ENCODE measurements at places on chromosomes 1 and 21.

GRCh38 chr1:22428672-22429071 lies 23.0 kb upstream of the ZBTB40 start:
- DNase-seq: no peak

DNA sequence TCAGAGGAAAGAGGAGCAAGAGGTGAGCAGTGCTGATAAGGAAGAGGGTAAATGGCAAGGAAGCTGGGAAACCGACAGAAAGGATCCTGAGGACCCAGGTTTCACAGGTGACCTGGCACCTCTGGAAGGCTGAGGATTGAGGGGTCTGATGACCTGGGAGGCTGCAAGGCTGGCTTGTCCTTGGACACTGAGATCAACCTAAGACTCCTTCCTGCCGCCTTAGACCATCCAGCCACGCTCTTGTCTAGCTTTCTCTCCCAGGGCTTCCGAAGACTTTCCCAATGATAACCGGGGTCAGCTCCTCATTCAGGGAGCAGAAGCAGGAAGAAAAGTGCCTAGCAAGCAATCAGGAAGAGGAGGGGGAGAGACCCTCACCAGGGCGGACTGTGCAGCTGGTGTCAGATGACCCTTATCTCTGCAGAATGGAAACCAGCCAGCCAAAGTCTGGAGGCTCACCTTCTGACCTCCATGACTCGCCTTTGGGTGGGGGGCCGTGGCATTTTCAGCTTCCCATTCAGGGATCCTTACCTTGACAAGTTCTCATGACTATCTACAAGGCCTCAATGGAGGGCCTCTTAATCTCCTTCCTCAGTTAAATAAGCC lies 77.7 kb downstream of the CAPZB start:
- DNase-seq: no peak

- DNase-seq: no peak
Observed at GRCh38 chr1:24867084-24867870, 62.8 kb downstream of the RUNX3 start.

DNA sequence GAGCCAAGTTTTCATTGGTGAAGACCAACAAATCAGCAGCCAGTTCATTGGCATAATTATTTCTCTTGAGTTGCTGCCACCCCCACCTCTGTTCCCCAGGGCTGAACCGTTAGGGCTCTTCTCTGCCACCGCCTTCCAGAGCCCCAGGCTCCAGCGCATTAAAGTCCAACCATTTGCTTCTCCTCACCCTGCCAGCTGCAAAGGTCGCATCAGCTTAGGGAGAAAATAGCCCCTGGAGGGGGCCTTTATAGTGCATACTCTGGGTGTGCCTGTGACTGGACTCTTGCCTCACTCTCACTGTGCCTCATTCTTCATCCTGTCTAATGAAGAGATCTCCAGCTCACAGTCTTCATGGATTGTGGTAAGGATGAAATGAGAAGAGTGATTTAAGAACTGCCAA lies 50.4 kb downstream of the KDM1A start:
- DNase-seq: no peak

DNA sequence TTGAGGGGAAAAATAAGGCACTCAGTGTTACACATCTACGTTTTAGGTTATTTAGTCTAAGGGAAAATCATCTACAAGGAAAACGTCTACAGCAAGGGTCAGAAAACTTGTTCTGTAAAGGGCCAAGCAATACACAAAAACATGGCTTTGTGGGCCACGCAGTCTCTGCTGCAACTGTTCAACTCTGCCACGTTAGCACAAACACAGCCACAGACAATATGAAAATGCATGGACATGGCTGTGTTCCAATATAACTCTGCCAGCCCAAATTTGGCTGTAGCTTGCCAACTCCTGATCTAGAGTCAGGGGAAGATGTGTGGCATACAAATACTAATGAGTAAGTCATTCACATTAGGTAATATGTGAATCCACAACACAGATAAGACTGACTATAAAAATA lies 40.7 kb downstream of the COA6 start:
- no peak for DNase-seq

DNA sequence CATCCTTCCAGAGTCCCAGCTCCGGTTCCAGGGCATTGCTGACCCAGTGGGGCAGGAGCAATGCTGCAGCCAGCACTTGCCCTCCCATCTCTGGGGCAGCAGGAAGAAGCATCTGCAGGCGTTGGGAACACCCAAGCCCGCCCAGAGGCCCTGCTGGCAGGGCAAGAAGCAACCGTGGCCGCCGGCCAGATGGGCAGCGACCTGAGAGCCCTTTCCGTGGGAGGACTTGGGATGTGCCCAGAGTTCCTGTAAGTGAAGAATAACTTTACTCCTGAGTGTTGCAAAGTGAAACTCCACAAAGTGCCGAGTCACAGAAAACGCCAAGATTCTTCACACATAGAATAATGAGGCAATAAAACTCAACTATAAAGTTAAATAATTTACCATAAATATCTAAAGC lies 46.0 kb downstream of the GRIK3 start:
- no peak for DNase-seq

DNA sequence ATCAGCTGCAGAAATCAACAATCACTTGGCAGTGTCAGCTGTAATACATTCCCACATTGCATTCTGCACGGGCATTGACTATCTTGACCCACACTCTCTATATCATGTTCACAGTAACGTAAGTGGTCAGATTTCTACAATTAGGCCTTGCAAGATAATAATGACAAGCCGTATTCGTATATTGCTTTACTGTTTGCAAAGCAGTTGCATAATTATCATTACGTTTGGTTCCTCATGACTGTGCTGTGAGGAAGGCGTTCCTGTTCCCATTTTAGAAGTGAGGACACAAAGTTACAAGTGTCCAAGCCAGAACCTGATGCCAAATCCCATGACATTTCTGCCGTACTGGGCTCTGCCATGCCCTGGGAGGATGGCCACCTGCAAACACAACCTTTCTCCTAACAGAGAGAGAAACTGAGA lies 53.5 kb upstream of the TARBP1 start:
- no peak for DNase-seq

All from stimulated activated CD8-positive, alpha-beta memory T cell treated with anti-CD3 and anti-CD28 coated beads, Interleukin-7, amount 100 ng/mL, for 48 hours (primary cell).